ENCODE measurements at places on chromosomes 13 and 19.

- DNase-seq, result no peak
These were observed 77.6 kb downstream of the KDM4B start for GRCh38 chr19:5046339-5047039.

GRCh38 chr13:29847501-29847983, 2.9 kb downstream of the UBL3 start:
- DNase-seq, result peak; percentile 32

DNA sequence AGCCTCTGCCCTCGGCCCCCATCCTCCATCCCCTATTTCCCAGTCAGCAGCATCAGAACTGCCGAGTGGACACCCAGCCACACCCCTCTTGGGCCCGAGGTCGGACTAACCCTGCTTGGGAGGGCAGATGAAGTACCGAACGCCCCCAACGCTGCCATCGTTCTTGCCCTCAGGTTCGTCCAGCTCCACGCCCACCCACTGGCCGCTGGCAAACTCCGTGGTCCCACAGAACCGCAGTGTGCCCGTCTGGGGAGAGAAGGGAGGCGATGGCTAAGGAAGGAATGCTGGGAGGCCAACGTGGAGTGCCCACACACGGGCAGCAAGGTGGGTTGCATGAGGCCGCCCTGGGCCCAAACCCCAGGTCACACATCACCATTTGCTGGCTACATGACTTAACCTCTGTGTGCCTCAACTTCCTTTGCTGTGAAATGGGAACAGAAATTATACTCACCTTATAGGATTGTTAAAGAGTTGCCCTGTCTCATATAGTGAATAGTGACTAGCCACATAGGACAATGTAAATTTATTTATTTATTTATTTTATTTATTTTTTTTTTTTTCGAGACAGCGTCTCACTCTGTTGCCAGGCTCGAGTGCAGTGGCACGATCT, 5.2 kb upstream of the ALKBH6 start:
- DNase-seq, result no peak

DNA sequence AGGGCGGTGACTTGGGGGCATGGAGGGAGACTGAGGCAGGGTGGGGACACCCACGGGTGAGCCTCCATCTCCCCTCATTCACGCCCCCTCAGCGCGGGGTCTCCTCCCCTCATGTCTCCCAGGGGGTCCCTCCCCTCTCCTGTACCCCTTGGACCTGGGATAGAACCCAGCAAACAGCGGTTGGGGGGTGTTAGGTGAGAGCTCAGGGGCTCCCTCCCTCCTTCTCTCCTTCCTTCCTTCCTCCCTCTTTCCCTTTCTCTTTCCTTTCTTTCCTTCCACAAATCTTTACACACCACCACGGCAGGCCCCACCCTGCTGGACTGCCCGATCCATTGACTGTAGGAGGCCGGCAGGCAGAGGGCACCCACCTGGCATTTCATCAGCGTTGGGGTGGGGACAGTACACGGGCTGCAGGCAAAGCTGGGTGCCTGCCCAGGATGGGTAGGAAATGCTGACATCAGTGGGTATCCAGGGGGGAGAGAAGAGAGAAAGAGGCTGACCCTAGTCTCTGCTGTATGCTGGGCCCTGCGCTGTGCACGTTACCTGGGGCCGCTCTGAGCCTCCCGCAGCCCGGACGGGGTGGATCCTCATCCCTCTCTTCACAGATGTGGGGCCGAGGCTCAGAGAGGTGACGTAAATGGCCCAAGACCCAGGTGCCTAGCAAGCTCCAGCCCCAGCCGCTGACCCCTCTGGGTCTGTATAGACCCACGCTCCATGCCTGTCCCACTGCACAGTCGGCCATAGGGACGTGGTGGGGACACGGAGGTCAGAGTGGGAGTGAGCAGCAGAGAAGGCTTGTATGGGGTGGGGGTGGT, 3.5 kb downstream of the SSC5D start:
- DNase-seq, result peak; percentile 70

DNA sequence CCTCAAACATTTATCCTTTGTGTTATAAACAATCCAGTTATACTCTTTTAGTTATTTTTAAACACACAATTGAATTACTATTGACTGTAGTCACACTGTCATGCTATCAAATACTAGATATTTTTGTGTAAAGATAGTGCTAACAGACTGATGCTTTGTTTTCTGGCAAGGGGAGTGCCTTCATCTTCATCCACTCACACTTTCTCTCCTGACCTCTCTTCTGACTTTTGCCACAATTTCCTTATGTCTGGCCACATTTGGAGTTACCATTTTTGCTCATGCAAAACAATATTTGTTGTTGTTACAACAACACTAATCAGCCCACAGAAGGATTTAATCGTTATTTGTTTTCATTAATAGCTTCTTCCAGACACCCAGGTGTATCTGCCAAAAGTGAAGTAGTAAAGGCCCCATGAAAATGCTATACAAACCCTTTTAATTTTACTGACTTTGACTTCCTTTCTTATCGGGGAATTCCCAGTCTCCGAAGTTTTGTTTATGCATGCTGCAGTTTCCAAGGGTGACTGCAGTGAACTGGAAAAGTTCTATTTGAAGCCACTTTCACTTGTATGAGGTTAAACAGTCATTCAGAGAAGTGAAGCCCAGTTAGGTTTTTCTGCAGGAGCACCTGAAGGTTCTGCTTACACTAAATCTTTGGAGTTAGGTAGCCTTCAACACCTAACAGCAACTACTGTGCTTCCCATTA, 66.1 kb upstream of the FRY start:
- DNase-seq, result peak; percentile 37

GRCh38 chr19:43444531-43445287, 20.7 kb downstream of the LYPD3 start:
- no peak for DNase-seq

DNA sequence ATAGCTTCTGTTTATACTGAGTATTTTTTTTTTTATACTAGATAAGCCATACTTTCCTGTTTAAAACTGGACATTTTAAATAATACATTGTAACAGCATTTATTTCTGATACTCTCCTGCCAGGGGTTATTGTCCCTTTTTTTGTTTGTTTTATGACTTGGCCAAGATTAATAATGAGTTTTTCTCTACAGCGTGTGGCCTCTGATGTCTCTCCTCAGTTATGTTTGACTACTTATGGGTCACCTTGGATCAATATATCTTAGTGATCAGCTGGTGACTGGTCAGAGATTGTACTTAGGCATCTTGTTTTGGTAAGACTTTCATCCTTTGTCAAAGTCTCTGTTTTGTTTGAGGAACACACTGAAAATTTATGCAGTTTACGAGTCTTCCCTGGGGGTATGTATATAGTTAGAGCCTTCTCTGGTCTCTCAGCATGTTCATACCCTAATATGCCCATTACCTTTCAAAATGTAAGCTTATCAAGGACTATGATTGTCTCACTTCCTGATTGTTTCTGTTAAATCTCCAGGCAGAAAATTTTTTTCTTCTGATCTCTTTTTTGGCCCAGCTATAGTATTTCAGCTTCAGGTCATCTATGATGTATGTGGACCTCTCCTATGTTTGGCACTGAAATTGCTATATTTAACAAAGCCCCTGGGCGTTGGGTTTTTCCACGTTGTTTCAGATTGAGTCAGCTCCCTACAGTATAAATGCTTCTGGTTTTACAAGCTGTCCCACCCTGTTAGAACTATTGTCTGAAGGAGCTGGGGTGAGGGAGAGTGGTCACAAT, 87.9 kb downstream of the URI1 start:
- peak; percentile 40 for DNase-seq

GRCh38 chr19:16335226-16335625, 10.6 kb downstream of the KLF2 start:
- DNase-seq, result no peak

DNA sequence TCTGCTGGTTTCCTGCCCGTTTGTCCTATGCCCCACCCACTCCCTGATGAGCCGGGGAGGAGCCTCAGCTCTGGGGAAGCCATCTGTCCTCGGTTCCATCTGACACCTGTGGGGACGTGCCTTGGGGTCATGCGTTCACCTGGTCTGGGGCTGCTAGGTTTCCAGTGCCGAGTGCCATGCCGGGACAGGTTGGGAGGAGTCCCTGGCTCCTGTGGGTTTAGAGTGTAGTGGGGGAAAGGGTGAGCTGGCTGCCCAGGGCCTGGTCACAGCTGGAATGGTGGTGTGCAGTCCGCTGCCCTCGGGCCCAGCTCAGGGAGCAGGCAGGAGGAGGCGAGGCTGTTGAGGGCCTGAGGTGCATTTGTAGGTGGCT, 2.5 kb downstream of the KDM4B start:
- no peak for DNase-seq

GRCh38 chr13:111460548-111461444, 140.4 kb downstream of the TEX29 start:
- DNase-seq, result peak; percentile 6

DNA sequence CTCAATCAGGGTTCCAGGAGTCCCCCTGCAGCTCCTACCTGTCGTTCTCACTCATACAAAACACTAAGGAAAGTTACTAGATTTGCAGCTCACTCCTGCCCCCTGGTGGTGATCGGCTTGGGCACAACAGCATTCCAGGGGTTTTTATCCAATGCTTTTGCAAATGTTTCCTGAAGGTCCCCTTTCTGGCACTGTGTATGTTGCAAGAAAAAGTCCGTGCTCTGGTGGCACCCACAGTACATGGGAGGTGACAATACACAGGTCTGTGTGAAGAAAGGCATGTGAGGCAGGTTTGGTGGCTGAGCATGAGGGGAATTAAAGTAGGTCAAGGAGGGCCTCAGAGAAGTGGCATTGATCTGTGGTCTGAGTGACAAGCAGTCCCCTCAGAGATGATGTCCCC, 8.6 kb upstream of the TYK2 start:
- peak; percentile 40 for DNase-seq

GRCh38 chr19:43780706-43781525, at the start of gene KCNN4:
KCNN4 (minus strand) TSS chr19:43780973; CDS start chr19:43780861, 112 bp downstream.
- DNase-seq, result no peak

DNA sequence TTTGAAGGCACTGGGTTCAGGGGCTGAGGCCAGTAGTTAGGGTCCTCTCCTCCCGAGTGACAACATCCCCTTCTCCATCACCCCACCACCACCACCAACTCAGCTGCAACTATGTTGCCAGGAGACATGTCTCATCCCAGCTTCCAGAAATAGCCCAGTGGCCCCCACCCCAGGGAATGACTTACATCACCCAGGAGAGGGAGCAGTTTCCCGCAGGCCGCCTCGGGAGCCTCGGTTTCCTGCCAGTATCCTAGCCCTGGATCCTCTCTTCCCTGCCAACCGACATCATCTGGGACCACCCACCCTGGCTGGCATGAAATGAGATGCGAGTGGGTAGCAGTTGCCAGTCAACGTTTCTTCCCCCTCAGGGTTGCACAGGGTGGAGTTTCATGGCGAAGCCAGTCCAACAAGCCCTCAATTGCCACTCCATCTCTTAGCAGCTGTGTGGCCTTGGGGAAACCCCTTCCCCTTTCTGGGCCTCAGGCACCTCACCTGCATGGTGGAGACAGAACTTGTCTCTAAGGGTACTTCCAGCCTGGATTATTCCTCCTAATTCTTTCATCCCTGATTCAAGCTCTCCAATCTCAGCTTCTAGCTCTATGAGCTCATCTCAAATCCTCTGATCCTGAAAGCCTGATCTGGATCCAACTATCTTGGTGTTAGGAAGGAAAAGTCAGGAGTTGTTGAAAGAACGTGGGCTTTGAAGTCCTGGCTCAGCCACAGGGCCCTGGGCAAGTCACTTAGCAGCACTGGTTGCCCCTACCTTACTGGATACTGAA, 3.9 kb upstream of the GSK3A start:
- peak; percentile 45 for DNase-seq

DNA sequence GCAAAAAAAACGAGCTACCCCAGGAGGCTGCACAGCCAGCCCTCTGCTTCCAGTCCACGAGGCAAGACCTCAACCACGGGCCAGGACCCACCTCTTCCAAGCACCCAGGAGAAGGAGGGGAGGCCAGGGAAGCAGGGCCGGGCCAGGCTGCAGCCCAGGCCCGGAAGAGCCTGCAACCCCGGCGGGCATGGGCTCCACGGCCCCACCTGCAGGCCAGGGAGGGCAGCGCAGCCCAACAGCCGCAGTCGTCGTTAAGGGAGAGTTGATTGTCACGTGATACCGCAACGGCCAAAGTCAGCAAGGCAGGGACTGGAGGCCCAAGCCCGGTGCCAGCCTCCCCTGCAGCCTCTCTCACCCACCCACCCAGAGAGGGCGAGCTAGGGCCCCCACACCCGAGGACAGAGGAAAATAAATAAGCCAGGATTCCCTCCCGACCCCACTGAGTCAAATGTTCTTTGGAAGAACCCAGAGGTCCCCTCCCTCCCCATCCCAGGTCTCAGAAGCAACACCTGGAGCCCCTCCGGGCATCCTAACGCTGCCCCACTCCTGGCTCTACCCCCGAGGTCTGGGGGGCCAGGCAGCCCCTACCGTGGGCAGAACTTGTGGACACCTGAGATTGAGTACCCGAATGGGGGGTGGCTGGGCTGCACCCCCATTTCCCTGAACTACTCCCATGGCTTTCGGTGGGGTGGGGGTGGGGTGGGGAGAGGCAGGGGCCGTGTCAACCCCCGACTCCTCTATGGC, 5.2 kb upstream of the REXO1 start:
- peak; percentile 73 for DNase-seq

DNA sequence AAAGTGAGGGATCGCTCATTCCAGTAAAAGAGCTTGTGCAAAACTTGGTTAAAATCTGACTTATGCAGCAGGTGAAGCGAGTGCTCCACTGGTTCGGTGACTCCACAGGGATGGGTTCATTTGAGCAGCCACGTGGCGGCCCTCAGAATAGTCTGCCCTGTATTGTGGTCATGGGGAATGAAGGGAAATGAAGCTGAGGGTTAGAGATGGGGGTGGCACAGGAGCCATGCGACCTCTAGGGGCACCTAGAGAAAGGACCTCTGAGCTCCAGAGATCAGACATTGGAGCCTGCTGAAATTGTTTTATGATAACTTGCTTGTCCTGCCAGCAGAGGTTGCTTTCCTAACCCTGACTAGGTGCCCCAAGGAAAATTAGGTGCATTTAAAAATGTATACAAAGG, 26.6 kb downstream of the CBY2 start:
- no peak for DNase-seq

- DNase-seq, result peak; percentile 44
These were observed 5.5 kb upstream of the PTBP1 start for GRCh38 chr19:791567-792305.

DNA sequence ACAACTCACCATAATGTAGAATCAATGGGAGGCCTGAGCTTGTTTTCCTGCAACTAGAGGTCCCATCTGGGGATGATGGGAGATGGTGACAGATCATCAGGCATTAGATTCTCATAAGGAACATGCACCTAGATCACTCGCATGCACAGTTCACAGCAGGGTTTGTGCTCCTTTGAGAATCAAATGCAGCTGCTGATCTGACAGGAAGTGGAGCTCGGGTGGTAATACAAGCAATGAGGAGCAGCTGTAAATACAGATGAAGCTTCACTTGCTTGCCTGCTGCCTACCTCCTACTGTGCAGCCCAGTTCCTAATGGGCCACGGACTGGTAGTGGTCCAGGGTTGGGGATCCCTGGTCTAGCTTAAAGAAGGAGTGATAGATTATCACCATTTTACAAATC, 33.0 kb downstream of the KPNA3 start:
- DNase-seq, result no peak

GRCh38 chr13:114143806-114144605, 11.6 kb upstream of the RASA3 start:
- DNase-seq, result no peak

- DNase-seq, result no peak
These were observed 7.6 kb upstream of the RSPH6A start for GRCh38 chr19:45822716-45823115.

DNA sequence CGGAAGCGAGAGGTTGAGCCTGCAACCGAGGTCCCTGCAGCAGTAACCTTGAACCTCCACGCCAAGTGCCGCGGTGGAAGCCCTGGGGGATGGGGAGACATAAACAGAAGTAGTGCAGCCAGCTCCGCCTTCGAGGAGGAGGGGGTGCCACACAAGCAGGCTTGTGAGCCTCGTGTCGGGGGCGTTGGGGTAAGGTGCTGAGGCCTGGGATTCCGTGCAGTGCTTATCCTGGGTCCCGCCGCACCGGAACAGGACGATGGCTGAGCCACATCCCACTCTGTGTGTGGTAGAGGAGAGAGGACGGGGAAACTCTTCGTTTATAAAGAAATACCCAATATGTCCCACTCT, 51.0 kb downstream of the SOX1 start:
- no peak for DNase-seq

Measured in NCI-H226 (cell line).